ENCODE measurements at places on chromosomes 4 and X.

DNA sequence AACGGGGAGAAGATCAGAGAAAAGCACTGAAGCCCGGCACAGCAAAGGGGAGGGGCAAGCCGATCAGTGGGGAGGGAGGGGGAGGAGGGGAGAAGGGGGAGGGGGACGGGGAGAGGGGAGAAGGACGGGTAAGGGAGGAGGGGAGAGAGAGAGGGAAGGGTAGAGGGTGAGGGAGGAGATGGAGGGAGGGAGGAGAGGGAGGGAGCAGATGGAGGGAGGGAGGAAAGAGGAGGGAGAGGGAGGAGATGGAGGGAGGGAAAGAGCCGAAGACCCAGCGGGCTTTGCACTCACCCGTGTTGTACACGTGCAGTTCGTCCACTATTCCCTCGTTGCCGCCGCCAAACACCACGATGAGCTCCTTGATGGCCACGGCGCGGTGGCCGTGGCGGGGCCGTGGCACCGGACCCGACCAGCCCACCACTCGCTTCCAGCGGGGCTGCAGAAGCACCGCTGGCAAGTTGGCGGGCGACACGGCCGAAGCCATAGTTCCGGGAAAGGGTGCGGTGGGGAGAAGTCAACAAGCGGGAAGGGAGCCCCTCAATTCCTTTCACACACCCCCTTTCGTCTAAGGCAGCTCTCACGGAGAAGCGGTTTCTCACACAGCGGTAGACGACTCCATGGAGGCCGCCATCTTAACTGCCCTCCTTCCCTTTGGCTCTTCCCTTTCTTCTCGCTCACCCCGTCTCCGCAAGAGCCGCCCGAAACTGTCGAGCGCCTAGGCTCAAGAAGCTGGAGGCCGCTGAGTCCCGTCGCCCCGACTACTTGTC, 1.1 kb downstream of the HCFC1 start:
- DNase-seq, result peak; percentile 73

GRCh38 chr4:27964095-27964494, 1103.5 kb downstream of the STIM2 start:
- DNase-seq, result no peak

DNA sequence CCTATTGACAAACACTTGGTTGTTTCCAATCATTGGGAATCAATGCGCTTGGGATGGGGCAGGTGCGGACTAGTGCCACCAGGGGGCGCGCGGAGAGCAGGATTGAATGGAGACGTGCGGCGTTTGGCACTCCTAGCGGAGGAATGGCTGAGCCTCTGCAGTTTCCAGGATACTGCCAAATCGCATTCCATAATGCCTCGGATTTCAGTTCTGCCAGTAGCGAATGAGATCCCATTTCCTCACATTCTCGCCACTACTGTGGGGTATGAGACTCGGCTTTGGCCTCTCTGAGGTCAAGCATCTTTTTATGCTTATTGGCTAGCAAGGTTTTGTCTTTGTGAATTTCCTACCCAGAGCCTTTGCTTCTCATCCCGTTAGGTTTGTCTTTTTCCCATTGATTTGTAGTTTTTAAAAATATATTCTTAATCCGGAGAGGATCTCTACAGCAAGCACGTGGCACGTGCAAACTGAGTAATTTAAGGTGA, 28.7 kb downstream of the CLDN34 start:
- peak; percentile 69 for DNase-seq

DNA sequence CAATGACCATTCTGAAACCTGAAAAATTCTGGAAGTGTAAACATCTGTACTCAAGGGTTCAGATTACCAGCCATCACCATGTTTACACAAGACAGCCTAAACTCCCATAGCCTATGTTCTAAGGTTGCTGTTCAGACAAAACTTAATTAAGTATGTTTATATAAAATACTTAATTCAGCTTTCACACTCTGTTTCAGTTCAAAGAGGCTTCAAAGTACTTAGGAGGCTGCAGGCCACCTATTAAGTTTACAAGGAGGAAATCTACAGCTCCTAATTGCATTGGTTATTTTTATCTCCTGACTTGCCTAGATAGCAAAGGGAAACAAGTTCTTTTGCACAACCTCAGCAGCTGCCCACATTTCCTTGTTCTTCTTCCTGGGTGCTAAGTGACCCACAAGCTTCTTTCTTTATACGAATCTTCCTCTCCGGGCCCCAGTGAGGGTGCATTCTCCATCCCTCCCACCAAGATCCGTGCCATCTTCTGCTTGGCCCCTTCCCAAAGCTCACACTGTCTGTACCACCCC, 2.0 kb downstream of the GAK start:
- DNase-seq, result no peak

DNA sequence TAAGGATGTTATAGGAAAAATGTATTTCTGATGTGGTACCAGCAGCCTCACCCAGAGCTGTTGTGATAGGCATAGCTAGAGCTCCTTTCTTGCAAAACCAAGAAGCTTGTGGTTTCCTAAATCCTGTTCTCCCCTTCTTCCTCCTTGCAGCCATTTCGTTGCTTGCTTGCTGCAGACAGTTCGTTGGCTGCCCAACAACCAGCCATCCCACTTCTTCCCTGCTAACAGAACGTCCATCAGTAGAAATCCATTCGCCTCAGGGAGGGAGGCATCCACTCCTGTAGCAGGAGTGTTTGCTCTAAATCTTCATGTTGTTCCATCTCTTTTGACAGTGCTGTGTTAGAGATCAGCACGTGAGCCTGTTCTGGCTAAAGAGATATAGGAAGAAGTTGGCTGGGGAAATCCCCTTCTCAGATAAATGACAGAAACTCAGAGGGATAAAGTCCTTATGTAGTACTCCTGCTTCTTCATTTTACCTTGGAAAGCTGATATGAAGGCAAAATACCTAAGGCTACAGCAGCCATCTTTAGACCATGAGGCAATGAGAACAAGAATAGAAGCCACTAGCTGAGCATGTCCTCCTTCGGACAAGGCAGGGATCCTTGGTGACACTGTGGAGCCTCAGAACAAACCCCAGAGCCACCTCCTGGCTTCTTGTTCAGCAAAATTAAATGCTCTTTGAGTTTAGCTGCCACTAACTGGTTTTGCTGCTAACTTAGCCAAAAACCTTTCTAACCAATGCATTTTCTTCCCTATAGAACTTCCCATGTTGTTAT, 68.4 kb upstream of the RELL1 start:
- DNase-seq, result peak; percentile 8

DNA sequence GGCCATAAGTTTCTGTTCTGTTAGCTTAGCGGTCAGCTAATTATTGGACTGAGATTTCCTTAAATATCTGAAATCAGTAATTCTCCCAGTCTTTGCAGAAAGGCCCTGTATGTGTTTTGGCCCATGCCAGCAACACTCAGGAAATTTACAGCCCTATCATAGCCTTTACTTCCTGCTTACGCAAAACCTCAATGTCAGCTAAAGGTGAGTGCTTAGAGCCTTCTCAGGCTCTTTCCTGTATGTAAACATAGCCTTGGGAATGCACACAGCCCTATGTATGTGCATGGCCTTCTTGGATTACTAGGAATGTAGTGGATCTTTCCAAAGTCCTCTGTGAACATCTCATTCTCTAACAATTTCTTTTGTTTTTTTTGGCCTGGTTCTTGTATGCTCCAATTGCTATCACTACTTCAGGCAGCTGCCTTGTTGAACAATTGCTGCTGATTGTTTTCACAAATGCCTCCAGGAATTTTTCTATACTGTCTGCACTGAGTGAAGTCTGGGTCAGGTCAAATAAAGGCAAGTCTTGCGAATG, 200.0 kb downstream of the PPP1R2C start:
- DNase-seq, result no peak

DNA sequence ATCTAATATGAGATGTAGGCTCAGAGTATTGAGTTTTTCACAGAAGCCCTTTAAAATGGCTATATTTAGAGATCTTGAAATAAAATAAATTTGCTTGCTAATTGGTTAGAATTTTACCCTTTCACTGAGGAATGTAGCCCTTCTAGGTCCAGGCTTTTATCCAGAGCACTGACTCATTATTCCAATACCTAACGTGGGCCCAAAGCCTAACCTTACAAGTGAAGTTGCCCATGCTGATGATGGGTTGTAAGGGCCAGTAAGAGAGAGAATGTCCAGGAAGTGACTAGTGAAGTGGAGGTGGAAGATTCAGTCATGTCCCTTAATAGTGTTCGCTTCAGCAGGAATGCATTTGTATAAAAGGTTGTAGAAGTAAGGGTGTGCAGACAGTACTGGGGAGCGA, 155.9 kb downstream of the STIM2 start:
- DNase-seq, result no peak

GRCh38 chrX:69094977-69095669, 70.1 kb downstream of the PJA1 start:
- no peak for DNase-seq

GRCh38 chrX:12657881-12658280, 133.3 kb upstream of the PRPS2 start:
- DNase-seq, result no peak

DNA sequence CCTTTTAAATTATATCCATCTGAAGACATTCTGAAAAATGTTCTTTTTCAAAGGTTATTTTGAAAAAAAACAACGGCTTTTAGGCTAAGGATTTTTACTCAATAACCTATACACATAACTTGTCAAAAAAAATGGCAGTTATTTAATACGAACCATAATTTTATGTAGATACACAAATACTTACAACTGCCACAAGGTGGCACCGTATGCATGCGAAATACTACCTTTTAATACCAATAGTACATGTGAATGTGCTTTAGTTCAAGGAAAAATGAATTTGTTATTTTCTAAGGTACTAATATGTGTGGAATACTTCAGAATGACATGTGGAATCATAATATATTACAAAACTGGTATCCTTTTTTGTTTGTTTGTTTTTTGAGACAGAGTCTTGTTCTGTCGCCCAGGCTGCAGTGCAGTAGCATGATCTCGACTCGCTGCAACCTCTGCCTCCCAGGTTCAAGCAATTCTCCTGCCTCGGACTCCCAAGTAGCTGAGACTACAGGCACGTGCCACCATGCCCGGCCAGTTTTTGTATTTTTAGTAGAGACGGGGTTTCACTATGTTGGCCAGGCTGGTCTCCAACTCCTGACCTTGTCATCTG, 4.6 kb upstream of the MAD2L1 start:
- peak; percentile 64 for DNase-seq

- DNase-seq, result no peak
Measured at GRCh38 chr4:187608001-187608421, 387.6 kb upstream of the ZFP42 start.

DNA sequence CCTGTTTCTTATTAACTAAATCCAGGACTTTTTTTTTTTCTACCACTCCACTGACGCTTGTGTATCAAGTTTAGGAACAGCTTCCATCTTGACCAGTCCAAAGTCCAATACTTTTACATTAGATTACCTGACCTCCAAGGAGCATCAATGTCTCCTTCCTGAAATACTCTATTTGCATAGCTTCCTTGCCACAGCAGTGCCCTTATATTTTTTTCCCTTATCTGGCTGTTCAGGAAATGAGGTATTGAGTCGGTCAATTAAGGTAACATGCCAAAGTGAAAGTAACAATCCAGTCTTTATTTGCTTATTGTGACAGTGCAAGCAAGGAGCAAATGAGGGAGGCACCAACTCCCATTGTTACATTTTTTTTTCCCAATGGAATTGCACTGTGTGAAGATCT, 730.8 kb upstream of the NDST4 start:
- DNase-seq, result no peak

DNA sequence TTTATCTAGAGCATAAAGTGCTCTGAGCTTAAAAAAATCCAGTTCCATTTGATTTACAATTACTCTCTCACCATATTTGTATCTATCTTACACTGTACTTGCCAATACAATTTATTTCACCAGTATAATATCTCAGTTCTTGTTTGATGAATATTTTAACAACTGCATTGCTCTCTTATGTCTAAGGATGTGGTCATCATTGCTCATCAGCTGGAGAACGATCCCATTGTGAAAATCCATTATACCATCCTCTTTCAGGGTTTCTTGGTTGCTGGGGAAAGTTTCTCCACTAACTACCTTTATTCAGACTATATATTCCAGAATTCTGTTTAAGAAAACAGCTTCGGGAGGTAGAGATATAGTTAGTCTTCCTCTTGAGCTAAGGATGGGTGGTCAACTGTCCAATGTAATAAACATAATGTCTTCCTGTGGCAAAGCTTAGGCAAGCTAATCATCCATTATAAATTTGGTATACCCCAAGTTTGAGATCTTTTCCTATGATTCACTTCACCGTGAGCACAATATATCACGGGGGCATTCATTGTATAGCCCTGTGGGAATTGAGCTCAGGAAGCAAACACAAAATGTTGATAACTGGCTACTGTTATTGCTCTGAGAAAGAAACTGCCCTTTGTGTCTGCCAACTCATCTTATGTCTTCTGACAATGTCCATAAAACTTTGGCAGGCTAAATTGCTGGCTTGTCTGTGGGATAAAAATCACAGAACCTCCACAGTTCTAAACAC, 2361.9 kb downstream of the ARAP2 start:
- DNase-seq, result peak; percentile 3

GRCh38 chrX:69072486-69073006, 92.7 kb downstream of the PJA1 start:
- DNase-seq, result no peak

DNA sequence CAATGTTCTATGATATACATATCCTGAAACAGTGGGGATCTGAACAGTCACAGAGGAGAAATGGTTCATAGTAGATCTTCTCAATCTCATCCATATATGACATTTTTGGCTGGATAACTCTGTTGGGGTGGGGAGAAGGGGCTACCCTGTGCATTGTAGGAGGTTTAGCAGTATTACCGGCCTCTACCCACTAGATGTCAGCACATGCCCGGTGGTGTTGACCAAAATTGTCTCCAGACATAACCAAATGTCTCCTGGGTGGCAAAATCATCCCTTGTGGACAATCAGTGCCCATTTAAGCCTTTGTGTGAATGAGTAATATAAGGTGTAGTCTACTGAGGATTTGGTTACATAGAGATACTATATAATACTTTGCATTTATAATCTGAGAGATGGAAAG, 89.9 kb downstream of the PLS3 start:
- no peak for DNase-seq

- no peak for DNase-seq
Measured at GRCh38 chrX:97498093-97498492, 614.4 kb downstream of the RPA4 start.

DNA sequence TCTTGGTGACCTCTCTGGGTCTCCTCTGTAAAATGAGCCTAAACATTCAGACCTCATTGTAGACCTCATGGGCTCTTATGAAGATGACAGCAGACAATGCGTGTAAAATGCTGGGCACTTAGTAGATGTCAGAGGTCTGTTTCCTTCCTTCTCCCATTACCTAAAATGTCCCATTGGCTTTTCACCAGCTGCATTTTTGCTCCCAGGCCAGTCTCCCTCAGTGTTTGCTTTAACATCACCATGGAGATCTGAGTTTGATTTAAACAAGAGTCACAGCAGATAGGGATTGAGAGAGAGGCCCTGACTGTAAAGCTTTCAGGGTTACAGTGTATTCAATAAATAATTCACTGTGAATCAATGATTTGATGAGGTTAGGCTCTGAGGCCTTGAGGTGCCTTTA, 24.3 kb downstream of the PSAPL1 start:
- DNase-seq, result peak; percentile 55

Measured in hindlimb muscle (tissue), 1 donor.